ENCODE measurements at places on chromosomes 12 and 14.
A peak's percentile ranks its signal among the peaks of the same experiment; 100 is the strongest.

DNA sequence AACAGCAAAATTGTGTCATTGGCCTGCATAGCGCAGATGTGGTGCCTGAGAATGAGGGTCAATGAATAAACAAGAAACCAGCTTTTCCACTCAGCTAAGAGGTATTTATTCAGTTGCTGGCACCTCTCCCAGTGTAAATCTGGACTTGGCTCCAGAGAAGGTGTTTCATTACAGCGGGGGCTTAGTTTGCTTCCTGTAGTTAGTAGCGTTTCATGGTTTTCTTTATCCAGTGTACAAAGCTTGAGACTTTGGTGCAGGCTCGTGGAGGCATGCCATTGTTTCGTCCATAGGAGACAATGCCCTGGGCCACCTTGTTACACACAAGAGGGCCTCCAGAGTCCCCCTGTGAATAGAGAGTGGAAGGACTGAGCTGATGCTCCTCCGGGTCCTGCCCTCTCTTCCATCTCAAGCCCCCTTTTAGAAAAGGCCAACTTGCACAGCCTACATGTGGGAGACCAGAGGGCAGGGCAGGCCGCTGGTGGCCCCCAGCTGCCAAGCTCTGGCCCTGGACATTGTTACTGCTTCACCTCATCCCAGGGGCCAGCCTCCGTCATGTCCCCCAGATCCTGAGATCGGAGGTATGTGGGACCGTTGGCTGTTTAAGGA is 3.0 kb downstream of the GZMB start:
- DNase-seq = peak; percentile 49

GRCh38 chr12:19154686-19155085 is 25.2 kb downstream of the PLEKHA5 start:
- DNase-seq = peak; percentile 8

GRCh38 chr12:78470354-78471195 is 394.0 kb upstream of the SYT1 start:
- DNase-seq = peak; percentile 60

DNA sequence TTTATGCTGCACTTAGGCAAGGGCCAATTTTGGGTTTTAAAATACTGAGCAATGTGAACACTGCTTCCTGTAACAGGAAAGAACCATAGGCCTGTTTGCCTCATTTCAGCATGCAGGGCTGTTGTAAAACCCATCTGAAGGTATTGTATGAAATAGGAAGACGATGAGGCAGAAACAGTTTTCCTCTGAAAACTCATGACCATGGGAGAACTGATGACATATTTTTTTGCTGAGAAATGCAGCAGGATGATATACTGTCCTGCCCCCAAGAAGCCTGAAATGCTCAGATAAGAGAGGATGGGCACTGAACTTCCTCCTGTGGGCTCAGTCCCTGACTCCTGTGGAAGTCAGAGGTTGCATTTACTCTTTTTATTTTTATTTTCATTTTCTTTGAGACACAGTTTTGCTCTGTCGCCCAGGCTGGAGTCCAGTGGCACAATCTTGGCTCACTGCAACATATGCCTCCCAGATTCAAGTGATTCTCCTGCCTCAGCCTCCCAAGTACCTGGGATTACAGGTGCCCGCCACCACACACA is 17.4 kb downstream of the PYGL start:
- no peak for DNase-seq

DNA sequence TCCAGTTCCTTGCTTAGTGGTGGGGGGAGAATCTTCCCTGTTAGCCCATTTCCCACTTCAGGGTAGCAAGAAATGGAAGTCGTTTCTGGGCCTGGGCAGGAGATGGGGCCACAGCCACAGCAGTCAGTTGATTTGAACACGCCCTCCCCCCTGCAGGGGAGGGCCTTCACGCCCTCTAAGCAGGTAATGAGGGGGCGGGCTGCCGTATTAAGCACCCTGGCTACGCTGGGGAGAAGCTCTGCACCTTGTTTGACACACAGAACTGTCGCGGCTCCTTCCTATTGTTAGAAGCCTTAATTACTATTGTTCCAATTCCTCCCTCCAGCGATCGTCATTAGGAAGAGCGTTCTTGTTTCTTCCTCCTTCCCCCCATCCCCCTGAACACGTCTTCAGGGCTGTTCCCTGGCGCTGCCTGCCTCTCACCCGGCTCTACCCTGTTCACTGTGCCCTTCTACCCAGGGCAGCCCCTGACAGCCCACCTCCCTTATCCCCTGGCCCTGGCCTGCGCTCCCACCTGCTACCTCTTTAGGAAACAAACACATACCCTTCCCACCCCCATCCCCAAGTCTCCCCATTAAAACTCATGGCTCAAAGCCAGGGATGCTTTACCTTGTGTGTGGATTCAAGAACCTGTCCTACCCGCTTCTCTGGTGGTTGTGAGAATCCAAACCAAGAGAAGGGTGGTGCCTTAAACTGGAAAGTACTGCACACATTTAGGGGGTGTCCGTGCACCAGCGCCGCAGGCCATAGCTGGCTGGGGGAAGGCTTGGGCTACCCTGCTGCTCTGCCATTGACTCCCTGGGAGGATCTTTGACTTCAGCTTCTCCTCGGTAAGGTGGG is 137.6 kb downstream of the TSPAN9 start:
- DNase-seq = no peak

GRCh38 chr12:98399532-98399931 is 115.9 kb upstream of the TMPO start:
- peak; percentile 74 for DNase-seq

DNA sequence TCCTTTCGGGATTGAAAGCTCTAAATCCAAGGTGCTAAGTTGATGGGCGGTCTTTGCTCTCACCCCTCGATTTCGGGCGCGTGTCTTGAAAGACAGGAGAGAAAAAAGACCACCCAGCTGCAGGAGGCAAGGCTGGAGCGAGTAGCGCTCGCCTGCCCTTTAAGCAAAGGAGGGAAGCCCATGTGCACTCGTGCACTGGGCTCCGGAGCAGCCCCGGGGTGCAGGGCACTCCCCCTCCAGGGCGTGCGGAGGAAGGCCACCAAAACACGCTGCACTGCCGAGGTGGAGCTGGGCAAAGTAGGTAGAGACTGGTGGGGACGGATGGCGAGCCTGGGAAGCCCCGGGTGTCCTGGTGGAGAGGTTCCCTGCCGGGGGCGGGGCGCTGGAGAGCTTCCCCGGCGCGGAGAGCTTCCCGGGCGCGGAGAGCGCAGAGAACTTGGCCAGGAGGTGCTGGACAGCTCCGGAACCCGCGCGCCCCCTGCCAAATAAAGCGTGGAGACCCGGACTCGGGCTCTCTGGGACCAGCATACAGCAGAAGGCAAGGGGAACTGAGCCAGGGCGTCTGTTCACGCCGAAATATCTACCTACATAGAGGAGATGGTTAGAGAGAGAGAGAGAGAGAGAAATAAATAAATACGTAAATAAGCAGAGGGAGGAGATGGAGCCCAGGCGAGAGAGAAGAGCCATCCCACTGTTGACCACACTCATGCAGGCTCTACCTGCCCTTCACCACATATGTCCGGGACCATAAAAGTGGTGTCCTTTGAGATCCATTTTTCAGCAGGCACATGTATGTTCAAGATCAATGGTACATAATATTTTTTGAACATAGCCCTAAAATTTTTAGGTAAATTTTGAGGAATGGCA is 662 bp upstream of the NELL2 start:
- peak; percentile 12 for DNase-seq

- DNase-seq = no peak
Measured at GRCh38 chr12:6057700-6058099, 66.8 kb downstream of the VWF start.

- peak; percentile 77 for DNase-seq
Measured at GRCh38 chr14:91113829-91114078, at the start of gene DGLUCY. TSS of gene DGLUCY (plus strand) at chr14:91114073. CDS start at chr14:91160295, 46,222 bp downstream.

DNA sequence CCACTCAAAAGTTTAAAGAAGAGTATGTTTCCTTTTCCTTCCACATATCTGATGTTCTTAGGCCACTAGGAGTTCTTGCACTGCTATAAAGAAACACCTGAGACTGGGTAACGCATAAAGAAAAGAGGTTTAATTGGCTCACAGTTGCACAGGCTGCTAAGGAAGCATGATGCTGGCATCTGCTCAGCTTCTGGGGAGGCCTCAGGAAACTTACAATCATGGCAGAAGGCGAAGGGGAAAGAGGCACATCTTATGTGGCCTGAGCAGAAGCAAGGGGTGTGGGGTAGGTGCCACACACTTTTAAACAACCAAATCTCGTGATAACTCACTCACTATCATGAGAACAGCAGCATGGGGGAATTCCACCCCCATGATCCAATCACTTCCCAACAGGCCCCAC is 7.7 kb upstream of the CRADD start:
- no peak for DNase-seq

GRCh38 chr14:44291366-44291915 is 215.6 kb downstream of the FSCB start:
- DNase-seq = no peak

- no peak for DNase-seq
Measured at GRCh38 chr14:103593577-103593976, 30.8 kb downstream of the COA8 start.

- DNase-seq = no peak
Measured at GRCh38 chr14:36268121-36268520, 52.3 kb downstream of the MBIP start.
